ENCODE measurements at places on chromosomes 1 and 21. TPM values are rescaled to one million over a fixed set of nuclear protein-coding genes. Genes with fewer than 3 reads are reported as not detected.
A peak's percentile ranks its signal among the peaks of the same experiment; 100 is the strongest.

Gene SPRR4
- total RNA-seq = 17.7 TPM

DNA sequence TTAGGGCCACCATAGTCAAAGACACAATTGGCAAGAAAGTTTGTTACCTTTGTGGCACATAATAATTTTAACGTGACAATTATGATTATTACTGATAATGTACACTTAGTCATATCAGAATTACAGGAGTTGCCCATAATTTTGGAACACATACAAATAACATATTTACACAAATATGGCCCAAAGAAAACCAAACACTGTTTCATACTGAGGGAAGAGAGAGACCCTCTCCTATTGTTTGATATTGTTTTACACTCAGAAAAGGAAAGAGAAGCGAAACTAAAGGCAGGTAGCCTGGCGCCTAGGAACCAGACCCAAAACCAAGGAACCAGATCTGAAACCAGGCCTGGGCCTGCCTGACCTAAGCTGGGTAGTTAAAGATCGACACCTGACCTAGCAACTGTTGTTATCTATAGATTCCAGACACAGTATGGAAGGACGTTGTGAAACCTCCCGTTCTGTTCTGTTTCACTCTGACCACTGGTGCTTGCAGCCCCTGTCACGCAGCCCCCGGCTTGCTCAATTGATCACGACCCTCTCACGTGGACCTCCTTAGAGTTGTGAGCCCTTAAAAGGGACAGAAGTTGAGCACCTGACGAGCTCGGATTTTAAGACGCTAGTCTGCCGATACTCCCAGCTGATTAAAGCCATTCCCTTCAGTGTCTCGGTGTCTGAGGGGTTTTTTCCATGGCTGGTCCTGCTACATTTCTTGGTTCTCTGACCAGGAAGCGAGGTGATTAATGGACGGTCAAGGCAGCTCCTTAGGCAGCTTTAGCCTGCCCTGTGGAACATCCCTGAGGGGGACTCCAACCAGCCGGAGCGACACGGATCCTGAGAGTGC is 27.9 kb downstream of the C1orf115 start:
- no peak for DNase-seq

DNA sequence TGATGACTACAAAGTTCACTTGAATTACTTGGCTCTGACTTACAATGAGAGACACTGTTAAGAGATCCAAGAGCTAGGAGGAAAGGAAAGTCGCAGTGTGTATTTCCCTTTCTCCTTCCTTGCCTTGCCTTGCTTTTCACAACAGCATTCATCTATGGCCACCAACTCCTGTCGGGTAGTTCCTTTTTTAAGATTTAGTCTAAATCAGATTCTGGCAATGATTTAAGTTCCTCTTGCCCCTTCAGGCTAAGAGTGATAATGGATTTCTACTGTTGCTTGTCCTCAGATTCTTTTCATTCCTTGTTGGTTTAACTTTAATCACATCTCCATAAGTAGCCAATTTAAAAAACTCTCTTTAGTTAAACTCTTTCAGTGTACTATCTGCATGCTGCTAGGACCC is 91.9 kb downstream of the GTF2B start:
- DNase-seq = no peak

- no peak for DNase-seq
These were observed 13.2 kb downstream of the KYAT3 start for GRCh38 chr1:88979054-88979748.

DNA sequence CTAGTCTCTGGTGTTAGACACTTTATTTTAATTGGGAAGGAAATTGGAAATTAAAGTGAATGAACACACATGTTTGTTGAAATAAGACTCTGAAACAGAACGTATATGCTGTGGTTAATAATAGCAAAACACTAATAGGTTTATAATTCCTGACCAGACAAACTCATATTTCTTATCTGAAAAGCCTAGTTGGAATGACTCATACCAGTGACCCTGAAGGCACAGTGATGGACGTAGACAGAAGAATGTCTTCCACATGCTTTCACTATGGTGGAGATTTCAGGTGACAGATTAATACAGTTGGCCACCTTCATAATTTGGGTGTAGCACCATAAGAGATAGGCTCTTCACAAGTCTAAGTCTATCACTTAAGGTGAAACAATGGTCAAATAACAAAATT is 83.0 kb upstream of the COL11A1 start:
- DNase-seq = no peak

- DNase-seq = no peak
These were observed 81.0 kb upstream of the LRRC8D start for GRCh38 chr1:89739844-89740216.

DNA sequence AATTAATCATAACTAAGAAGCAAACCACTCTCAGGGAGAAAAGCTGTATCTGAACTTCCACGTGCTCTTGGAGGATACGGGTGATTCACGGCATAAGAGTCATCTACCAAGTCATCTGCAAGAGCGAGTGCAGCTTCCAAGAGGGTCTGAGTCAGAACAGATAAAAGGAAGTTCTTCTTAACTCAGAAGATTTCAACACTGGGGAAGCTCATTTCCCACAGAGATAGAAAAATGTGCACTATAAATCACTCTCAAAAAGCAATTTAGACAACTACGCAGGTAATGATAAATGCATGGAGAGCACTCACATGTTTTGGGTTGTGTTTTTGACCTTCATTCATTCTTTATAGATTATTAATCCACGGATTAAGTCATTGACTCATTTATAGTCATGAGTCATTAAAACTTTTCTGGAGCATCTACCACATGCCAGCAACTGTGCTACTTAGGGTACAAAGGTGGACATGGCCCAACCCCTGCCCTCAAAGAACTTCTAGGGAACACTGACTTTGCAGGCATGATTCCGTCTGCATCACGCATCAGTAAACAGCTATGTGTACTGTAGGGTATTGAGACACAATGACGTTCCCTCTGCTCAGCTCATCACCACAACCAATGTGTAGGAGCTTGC is 20.8 kb downstream of the KCNJ15 start:
- peak; percentile 48 for DNase-seq

DNA sequence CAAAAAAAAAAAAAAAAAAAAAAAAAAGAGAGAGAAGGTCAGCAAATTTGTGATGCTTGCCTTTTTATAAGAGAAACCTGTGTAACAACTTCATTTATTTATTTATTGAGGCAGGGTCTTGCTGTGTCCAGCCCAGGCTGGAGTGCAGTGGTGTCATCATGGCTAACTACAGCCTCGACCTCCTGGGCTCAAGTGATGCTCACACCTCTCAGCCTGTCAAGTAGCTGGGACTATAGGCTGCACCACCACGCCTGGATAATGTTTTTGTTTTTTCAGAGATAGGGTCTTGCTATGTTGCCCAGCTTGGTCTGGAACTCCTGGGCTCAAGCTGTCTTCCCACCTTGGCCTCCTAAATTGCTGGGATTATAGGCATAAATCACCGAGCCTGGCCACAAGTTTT is 42.4 kb downstream of the DHCR24 start:
- DNase-seq = no peak

- DNase-seq = no peak
These were observed 13.6 kb downstream of the PPFIA4 start for GRCh38 chr1:203039609-203040512.

Gene MROH7
- 2.4 TPM for total RNA-seq

- no peak for DNase-seq
These were observed 32.6 kb downstream of the TRIT1 start for GRCh38 chr1:39850606-39851216.

Gene MAN1C1
- 7.9 TPM for total RNA-seq

- DNase-seq = no peak
These were observed 31.0 kb downstream of the ILDR2 start for GRCh38 chr1:166944186-166944967.

DNA sequence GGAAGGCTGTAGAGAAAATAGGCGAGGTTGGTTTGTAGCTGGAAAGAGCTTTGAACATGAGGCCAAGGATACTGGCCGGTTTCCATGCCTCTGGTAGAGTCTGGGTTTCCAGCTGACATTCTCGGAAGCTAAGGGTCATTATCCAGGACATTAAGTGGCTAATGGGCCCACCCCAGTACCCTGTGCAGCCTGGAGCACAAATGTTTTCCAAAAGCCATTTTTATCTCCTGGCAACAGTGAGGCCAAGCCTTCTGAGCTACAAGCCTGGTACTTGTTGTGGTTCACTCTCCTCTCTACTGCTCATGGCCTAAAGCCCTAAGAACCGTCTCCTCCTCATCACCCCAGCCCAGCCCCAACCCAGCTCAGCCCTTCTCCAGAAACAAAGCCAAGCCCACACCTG is 122.9 kb downstream of the DMRTA2 start:
- DNase-seq = no peak

- DNase-seq = no peak
These were observed 7.7 kb downstream of the ZBTB21 start for GRCh38 chr21:42002421-42002958.

GRCh38 chr1:246364415-246364941 is 142.6 kb downstream of the SMYD3 start:
- no peak for DNase-seq

Gene NPR1
- 10.6 TPM for total RNA-seq

DNA sequence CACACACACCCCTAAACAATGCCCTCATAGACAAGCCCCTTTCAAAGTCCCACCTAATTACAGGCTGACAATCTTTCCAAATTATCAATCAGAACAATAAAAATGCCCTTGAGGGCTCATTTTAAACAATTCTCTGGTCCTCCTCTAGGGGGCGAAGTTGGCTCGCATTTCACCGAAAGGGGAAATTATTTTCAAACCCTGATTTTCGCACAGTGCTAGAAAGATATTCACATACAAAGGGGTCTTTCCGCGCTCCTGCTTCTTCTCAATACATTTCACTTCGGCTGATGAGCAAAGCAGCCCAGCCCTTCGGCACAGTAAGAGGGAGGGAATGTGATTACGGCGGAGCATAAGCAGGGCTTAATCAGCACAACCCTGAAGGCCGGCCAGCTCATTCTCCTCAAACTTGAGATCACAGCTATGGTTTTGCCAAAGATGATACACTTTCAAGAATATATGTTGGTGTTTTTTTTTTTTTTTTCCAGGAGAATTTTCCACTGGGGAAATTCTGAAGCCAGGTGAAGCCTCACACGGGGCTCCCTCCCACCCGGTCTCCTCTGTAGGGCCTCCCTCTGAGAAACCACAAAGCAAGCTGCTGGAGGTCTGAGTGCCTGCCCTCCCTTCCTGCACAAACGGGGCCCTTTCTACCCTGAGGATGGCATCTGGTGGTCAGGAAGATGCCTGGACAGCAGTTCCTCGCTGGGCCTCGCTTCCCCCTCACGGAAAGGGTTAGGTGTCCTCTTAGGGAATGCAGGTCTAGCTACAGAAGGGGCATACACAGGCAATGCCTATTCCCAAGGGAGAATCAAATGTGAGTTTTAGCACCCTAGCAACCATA is 66.9 kb downstream of the GNG12 start:
- DNase-seq = peak; percentile 83

DNA sequence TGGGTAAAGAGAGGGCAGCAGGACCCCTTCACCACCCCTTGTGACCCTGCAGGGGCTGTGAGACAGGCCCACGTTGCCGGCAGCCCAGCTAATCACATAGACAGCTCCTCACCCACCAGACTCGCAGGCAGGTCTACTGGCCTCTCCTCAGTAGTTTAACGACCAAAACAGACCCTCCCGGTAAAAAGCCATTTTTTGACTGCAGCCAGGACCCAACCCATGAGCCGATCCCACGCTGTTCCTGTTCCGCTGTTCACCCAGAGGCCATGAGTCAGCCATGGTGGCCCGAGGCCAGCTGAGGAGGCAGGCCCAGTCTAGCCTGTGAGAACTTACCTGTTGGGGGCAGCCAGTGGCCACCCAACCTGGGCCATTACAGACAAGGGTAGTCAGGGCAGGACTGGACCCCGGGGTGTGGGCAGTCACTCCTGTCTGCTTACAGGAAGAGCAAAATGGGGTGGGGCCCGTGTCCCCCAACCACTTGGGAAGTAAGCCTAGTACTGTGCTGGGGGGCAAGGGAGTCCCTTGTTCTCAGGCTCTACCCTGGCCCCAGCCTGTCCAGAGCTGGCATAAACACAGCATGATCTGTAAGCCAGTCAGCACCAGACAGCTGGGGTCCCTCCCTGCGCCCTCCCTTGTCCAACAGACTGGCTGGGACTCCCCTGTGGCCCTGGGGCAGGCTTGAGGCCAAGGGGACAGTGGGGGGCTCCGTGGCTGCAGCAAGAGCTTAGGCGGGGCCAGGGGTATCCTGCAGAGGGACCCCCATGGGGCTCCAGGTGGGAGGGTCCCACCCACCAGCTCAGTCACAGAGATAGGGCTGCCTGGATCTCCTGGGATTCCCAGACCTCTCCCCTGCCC is 61.9 kb downstream of the WNT9A start:
- no peak for DNase-seq

DNA sequence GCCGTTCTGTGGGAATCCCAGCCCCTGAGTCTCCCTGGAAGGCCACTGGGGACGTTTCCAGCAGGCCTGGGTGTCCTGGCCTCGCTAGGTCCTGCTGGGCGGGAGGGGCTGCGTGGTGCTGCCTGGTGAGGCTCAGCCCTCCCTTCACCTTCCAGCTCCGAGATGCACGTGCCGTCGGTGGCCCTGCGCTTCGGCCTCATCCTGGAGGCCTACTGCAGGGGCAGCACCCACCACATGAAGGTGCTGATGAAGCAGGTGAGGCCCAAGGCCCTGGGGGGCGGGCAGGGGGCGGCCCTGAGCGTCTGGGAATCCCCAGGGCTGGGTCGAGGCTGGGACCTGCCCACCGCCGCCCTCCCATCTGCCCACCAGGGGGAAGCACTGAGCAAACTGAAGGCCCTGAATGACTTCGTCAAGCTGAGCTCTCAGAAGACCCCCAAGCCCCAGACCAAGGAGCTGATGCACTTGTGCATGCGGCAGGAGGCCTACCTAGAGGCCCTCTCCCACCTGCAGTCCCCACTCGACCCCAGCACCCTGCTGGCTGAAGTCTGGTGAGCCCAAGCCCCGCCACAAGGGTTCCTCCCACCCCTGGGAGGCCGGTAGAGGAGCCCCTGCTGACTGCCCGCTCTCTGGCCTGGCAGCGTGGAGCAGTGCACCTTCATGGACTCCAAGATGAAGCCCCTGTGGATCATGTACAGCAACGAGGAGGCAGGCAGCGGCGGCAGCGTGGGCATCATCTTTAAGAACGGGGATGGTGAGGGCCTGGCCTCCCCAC is 70.3 kb downstream of the PIK3CD start:
- no peak for DNase-seq

DNA sequence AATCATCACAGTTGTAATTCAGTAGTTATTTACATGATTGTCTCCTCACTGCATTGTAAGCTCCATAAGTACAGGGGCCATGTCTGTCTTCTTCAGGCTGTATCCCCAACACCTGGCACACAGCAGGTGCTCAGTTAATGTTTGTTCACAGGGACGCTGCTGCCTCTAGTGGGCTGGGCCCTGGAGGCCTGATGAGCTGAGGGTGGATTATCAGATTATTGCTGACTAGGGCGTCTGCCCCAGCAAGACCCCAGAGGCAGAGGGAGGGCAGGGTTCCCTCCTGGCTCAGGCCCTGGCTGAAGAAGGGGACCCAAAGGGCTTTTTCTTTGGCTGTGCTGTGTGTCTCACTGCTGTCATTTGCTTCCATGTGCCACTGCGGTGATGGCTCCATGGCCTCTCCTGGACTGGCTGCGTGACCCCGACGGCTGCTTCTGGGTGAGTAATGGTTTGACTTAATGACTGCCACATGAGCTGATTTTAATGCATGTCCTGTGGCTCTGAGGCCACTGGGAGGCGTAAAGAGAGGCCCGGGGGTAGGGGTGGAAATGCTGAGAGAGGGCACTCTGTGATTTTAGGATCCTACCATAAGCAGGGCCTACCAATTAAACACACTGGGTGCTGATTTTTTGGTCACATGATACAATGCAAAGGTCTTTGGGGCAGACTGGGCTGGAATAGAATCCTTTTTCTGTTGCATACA is 20.8 kb upstream of the EPB41 start:
- no peak for DNase-seq
